Occipital lobe (tissue), 3 donors: ENCODE measurements at places on chromosomes 13 and 19. TPM values are rescaled to one million over a fixed set of nuclear protein-coding genes. Genes with fewer than 3 reads are reported as not detected.

THSD8 gene
- 0.62 TPM for total RNA-seq

GPR42 gene
- total RNA-seq, result not detected

OR7C2 gene
- total RNA-seq, result not detected

LAIR1 gene
- 1.1 TPM for total RNA-seq

KLK3 gene
- total RNA-seq, result not detected
